HAP-1 (cell line): ENCODE measurements at places on chromosomes 16 and 17.

GRCh38 chr16:6038941-6039645, 941.5 kb upstream of the EEF2KMT start:
- no peak for DNase-seq

DNA sequence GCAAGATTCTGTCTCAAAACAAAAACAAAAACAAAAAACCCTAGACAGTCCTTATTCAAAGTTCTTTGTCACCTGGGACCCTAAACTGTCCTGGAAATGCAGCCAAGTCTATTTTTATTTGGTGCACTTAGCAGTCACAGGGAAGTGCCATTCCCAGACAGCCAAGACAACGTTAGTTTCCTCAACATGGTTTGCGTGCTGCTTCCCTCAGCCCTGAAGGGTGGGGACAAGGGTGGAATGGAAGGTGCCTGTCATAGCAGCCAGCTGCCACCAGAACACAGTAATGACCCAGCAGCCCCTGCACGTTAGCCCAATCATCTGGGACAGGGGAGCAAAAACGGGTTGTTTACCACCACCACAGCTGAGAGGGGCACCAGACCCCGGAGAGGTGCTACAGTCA, 16.9 kb downstream of the CREBBP start:
- no peak for DNase-seq

DNA sequence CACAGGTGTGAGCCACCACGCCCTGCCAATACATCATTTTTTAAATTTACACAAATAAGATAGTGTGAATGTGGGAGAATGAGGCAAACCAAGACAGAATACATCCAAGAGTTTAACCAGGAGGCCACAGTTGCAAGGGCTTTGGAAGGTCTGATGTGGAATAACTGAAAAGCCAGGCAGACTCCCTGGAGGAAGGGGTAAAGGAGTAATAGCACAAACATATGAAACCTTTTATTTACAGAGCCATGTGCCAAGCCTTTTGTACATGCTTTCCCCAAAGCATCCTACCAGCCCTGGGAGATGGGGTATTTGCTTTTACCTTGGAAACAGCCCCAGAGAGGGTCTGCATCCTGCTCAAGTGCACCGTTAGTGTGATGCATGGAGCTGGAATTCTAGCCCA, 4.7 kb downstream of the ADGRG3 start:
- DNase-seq, result no peak

DNA sequence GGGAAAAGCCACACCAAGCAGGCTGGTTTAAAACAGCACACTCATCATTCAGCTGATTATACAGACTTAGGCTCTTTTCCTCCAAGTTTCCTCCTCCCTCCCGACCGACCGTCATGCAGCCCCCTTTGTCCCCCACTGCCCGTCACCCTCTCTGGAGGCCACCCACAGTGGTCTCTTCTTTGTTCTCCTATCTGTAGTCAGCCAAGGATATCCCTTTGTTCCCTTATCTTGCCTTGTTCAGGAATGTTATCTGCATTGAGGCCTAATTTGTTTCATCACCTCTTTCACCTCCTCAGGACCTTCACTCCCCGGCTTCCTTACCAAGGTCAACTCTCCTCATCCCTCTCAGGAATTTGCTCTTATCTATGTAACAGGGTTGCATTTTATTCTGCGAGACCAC, 186.4 kb upstream of the CDH13 start:
- no peak for DNase-seq

DNA sequence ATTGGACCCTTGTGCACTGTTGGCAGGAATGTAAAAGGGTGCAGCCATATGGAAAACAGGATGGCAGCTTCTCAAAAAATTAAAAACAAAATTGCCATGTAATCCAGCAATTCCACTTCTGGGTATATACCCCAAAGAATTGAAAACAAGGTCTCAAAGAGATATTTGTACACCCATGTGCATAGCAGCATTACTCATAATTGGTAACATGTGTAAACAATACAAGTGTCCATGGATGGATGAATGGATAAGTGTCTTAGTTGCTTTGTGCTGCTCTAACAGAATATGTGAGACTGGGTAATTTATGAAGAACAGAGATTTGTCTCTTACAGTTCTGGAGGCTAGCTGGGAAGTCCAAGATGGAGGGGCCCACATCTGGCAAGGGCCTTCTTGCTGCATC, 3.8 kb upstream of the RUNDC3A start:
- no peak for DNase-seq

- DNase-seq, result no peak
Observed at GRCh38 chr17:9968881-9969280, 63.8 kb upstream of the RCVRN start.
